Fibroblast of lung (primary cell): ENCODE measurements at places on chromosomes 4 and X.

- H3K4me1 ChIP-seq, result no peaks in the 10 kb centered on the region
- H3K27ac ChIP-seq, result no peak overlapping the region
- no peak overlapping the region for H3K4me3 ChIP-seq
- no peaks in the 10 kb centered on the region for H3K27me3 ChIP-seq
Measured at GRCh38 chrX:1215123-1215823, 2.8 kb upstream of the CRLF2 start.

DNA sequence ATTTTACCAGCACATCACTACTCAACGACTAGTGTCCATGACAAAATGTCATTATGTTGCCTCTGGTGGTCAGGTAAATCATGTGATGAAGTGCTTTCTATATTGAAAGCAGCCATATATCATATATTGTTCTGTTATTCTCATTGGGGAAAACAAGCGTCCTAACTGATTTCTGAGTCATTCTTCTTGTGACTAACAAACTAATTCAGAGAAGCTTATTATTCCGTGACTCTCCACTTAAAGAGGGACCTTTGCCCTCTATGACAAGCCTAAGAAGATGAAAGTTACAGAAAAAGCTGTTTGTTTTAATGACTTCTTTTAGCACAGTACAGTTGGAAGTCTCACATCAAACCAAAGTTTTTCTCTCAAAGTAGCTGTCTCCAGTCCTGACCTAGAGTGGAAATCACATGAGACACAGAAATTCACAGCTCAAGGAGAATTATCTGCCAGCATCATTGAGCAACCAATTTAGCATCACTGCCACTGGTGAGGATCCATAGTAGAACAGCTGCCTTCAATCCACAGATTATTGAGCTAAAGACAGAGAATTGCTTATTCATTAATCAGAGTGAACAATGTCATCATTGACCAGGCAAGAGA, 36.4 kb downstream of the ASB9 start:
- no peak overlapping the region for H3K27ac ChIP-seq
- no peaks in the 10 kb centered on the region for H3K27me3 ChIP-seq
- H3K36me3 ChIP-seq, result no peaks in the 10 kb centered on the region
- no peaks in the 10 kb centered on the region for H3K4me1 ChIP-seq

GRCh38 chrX:50671661-50672060, 142.3 kb downstream of the SHROOM4 start:
- no peaks in the 10 kb centered on the region for H3K36me3 ChIP-seq
- DNase-seq, result peak; percentile 3
- no peaks in the 10 kb centered on the region for H3K27me3 ChIP-seq

DNA sequence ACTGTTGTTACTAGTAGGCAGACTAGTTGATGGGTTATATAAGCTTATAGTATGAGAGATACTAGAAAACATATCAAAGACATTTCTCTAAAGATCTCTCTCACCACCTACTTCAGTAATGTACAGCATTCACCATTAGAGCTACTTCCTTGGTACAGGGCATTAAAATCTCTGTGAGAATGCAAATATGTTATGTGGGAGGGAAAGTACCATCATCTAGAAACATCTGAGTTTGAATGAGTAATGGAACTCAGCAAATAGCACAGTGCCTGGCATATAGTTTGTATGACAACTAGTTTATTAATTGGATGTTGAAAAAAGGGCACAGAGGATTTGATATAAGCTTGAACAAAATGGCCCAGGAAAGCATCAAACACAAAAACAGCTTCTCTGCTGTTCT, 211.1 kb downstream of the GLUD2 start:
- no peaks in the 10 kb centered on the region for H3K27me3 ChIP-seq
- no peaks in the 10 kb centered on the region for H3K36me3 ChIP-seq
- no peak overlapping the region for H3K27ac ChIP-seq
- H3K4me3 ChIP-seq, result no peak overlapping the region
- no peaks in the 10 kb centered on the region for H3K4me1 ChIP-seq
- DNase-seq, result no peak

DNA sequence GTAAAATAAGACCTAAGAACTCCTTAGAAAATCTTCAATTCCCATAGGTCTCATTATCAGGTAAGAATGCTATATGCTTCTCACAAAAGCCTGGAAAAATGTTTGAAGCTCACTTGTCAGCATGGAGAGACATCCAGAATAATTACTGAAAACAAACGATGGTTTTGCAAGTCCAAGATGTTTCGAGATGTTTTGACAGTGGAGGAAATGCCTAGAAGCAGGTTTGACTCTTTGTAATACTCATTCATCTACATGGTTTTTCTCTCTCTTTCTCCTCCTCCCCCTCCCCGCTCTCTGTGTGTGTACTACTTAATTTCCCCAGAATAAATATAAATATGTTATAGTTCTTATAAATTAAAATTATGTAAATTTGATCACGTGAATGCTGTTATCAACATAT, 131.9 kb upstream of the NR3C2 start:
- H3K4me3 ChIP-seq, result no peak overlapping the region
- H3K27me3 ChIP-seq, result no peaks in the 10 kb centered on the region
- H3K27ac ChIP-seq, result no peak overlapping the region
- no peaks in the 10 kb centered on the region for H3K36me3 ChIP-seq

- no peaks in the 10 kb centered on the region for H3K4me1 ChIP-seq
- no peak overlapping the region for H3K27ac ChIP-seq
- no peaks in the 10 kb centered on the region for H3K36me3 ChIP-seq
- DNase-seq, result no peak
- no peak overlapping the region for H3K4me3 ChIP-seq
Measured at GRCh38 chr4:184906480-184907097, 80.8 kb upstream of the ACSL1 start.

DNA sequence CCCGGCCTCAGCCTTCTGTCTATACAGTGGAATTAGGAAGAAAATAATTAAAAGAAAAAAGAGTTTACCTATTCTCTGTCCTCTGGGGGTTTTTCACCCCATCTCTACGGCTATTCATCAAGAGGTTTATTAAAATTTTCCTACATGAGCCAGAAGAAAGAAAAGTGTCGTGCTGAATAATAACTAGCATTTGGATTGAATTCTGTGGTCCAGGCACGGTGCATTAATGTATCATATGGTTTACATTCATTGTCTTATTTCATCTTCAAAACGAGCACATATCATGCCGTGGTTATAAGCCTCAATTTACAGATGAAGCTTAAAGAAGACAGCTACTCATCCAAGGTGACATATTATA, 5.4 kb upstream of the NAA15 start:
- H3K27ac ChIP-seq, result no peak overlapping the region
- no peaks in the 10 kb centered on the region for H3K27me3 ChIP-seq
- peak overlapping the region; percentile 4 for H3K4me3 ChIP-seq

DNA sequence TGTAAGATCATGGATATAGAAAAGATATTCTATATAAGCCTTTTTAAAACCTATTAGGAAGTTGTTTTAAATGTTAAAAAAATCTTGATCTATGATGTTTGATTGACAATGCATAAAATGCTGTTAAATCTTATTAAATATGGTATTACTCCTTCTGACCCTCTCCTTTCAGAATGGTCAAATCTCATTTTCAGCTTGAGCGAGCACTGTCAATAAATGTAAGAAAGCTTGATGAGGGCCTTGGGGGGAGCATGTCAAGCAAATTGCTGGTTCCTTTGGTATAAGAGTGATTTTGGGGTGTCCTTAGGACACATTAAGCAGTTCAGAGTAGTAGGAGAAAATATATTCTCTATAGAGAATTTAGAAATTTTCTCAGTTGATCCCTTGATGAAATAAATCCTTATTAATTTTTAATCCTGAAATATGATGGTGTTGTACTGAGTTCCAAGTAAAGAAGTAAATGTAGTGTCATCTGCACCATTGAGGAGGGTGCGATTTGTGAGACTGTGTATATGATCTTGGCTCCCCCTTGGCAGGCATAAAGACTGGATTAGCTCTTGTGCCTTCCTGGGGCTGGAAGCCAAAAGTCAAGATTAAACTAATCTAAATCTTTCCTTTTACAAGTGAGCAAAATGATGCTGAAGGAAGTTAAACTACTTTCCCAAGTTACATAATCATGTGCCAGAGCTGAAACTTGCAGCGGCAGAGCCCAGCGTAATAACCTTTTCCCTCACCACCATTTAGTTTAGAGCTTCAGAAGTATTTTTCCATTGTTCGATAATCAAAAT, 82.6 kb upstream of the ANK2 start:
- no peak for DNase-seq
- H3K4me3 ChIP-seq, result no peak overlapping the region
- no peaks in the 10 kb centered on the region for H3K27me3 ChIP-seq

- H3K27me3 ChIP-seq, result no peaks in the 10 kb centered on the region
- no peak overlapping the region for H3K4me3 ChIP-seq
- no peak overlapping the region for H3K27ac ChIP-seq
- no peaks in the 10 kb centered on the region for H3K36me3 ChIP-seq
- H3K4me1 ChIP-seq, result no peaks in the 10 kb centered on the region
Measured at GRCh38 chr4:155676430-155676825, 9.8 kb downstream of the GUCY1A1 start.

DNA sequence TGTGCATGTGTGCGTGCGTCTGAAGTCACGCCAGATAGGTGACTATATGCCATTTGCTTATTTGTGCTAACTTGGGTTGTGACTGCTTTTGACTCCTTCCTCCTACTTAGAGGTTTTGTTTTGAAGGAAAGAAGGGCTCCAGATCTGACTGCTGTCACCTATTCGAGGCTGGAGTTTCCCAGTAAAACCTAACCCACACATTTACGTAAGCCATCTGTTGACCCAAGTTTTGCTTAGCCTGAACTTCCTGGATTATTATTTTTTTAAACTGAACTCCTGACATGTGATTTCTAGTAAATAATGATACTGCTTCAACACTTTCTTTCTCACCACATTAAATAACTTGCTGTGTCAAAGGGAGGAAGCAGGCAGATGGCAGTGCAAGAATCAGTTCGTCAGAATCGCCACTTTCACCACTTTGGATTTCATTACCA, 41.5 kb downstream of the DTHD1 start:
- no peaks in the 10 kb centered on the region for H3K4me1 ChIP-seq
- no peak overlapping the region for H3K4me3 ChIP-seq
- H3K27ac ChIP-seq, result no peak overlapping the region
- H3K36me3 ChIP-seq, result no peaks in the 10 kb centered on the region

DNA sequence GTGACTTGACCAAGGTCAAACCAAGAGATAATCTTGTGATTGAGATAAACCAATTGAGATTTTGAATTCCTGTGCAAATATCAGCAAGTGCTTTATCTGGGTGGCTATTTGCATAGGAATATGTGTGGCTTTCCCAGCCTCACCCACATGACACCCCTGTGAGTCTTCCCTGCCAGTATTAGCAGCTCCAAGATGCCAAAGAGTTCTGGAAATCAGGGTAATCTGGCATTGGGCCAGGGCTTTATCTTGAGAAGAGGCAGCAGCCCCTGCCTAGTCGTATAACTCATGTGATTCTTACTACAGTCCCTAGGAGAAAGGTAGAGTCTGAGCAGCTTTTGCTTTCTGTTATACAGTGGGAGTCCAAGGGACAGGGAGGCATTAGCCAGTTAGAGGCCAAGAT, 87.7 kb downstream of the RLIM start:
- no peaks in the 10 kb centered on the region for H3K27me3 ChIP-seq
- H3K27ac ChIP-seq, result no peak overlapping the region
- H3K4me1 ChIP-seq, result no peaks in the 10 kb centered on the region
- no peaks in the 10 kb centered on the region for H3K36me3 ChIP-seq
- no peak for DNase-seq

DNA sequence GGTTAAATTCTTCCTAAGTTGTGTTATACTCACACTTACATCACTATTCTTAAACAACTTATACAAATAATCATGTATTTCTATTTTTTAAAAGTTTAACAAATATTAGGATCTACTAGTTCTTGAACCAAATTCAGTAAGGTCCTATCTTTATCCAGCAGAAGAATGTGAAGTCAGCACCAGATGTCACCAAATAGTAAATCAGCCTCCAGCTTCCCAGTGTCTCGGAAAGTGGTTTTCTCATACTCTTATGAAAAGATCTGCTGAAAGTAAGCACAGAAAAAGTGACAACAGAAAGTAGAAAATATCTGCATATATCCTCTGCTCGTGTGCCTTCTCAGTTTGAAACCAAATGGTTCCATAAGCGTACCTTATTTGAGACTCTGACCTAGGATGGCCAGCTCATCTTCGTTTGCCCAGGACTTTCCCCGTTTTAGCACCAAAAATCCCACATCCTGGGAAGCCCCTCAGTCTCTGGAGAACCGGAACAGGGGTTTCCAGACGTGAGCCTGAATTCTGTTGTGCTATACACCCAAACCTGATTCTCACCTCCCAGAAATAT, 98.0 kb upstream of the DCLK2 start:
- H3K36me3 ChIP-seq, result no peaks in the 10 kb centered on the region
- no peak overlapping the region for H3K27ac ChIP-seq
- no peak for DNase-seq
- H3K4me3 ChIP-seq, result no peak overlapping the region
- no peaks in the 10 kb centered on the region for H3K27me3 ChIP-seq

- peak overlapping the region; percentile 23 for H3K27ac ChIP-seq
- peaks cover 33% of the 10 kb centered on the region for H3K4me1 ChIP-seq
- no peaks in the 10 kb centered on the region for H3K27me3 ChIP-seq
- no peak for DNase-seq
- H3K4me3 ChIP-seq, result no peak overlapping the region
Measured at GRCh38 chr4:2796849-2797544, 4.1 kb downstream of the SH3BP2 start.

DNA sequence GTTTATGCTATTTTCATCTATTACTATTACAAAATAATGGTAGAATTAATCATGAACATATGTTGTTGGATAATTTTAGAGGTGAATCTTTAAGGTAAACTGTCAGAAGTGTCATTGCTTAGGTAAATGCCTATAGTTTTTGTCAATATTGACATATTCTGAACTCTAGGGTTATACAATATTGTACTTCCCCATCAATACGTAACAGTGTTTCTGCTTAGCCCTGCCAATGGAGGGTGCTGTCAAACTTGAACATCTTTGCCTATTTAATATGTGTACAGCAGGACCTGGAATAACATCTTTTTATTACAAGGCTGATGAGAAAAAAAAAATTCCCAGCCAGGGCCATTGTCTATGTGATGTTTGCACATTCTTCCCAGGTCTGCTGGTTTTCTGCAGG, 40.8 kb downstream of the ARHGAP24 start:
- no peak for DNase-seq
- no peaks in the 10 kb centered on the region for H3K36me3 ChIP-seq
- H3K4me3 ChIP-seq, result no peak overlapping the region
- H3K27me3 ChIP-seq, result no peaks in the 10 kb centered on the region

DNA sequence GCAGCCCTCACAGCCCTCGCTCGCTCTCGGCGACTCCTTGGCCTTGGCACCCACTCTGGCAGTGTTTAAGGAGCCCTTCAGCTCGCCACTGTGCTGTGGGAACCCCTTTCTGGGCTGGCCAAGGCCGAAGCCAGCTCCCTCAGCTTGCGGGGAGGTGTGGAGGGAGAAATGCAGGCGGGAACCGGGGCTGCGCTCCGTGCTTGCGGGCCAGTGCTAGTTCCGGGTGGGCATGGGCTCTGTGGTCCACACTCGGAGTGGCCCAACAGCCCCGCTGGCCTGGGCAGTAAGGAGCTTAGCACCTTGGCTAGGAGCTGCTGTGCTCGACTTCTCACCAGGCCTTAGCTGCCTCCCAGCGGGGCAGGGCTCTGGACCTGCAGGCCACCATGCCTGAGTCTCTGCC, 192.6 kb downstream of the COX18 start:
- H3K4me1 ChIP-seq, result no peaks in the 10 kb centered on the region
- no peak overlapping the region for H3K27ac ChIP-seq
- no peaks in the 10 kb centered on the region for H3K27me3 ChIP-seq
- DNase-seq, result no peak
